GM12865 (cell line): ENCODE measurements at places on chromosomes 12 and 14.

DNA sequence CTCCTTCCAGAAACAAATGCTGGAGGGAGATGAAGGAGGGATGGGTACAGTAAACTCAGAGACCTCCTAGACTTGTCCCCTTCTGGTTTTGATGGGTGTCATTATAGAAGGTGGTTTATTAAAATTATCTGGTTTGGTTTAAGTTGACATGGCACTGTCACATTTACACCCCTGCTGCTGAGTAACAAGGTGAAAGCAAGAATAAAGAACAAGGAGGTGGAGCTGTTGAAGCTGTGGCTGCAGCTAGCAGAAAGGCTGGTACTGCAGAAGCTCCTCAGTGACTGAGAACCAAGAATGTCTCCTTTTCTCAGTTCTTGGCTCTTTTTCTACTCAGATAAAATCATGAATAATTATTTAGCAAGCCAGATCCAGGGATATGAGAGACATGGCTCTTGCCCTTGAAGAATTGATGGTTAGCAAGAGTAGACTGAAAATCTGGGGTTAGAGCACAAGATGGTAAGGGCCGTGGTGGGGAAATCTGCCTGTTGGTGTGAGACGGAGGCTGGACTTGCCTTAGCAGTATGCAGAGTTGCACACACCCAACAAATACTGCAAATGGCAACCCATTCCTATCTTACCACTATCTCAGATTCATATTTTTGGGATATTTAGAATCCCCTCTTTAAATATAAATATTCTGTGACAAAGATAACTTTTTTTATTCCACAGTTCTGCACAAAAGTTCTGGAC lies at the start of gene GZMH:
Gene GZMH (minus strand): TSS at position 31 of the 690 bp plus-strand sequence. CDS start 72 bp downstream, outside the sequence.
- DNase-seq: peak; percentile 39

- DNase-seq: no peak
Measured at GRCh38 chr12:74431801-74432200, 105.8 kb upstream of the ATXN7L3B start.

DNA sequence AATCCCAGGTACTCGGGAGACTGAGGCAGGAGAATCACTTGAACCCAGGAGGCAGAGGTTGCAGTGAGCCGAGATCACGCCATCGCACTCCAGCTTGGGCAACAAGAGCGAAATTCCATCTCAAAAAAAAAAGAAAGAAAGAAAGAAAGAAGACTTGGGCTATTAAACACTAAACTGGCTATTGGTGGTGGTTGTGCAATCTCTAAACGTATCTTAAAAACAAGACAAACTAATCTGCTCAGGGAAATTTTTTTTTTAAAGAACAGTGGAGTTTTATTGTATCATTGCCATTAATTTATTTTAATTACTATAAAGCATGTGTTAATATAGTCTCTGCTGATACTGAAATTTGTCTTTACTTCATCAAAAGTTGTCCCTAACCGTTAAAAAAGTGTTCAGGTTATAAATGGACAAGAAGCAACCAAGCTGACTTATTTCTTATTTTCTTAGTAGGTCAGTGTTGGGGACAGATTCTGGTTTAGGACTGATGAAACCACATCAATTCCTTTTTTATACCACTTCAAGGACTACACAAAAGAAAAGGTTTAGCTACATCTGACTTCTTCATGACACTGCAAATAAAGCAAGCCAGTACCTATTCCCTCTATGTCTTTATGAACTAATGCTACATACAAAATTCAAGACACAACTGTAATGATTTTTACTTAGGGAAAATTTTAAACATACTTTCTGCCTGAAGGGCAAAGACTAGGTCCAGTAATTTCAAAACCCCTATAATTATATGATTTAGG lies 68.7 kb upstream of the KRAS start:
- DNase-seq: peak; percentile 9

GRCh38 chr12:31749024-31749704 lies 20.3 kb upstream of the AMN1 start:
- DNase-seq: peak; percentile 98

GRCh38 chr14:88961214-88961613 lies 136.8 kb downstream of the TTC8 start:
- no peak for DNase-seq

DNA sequence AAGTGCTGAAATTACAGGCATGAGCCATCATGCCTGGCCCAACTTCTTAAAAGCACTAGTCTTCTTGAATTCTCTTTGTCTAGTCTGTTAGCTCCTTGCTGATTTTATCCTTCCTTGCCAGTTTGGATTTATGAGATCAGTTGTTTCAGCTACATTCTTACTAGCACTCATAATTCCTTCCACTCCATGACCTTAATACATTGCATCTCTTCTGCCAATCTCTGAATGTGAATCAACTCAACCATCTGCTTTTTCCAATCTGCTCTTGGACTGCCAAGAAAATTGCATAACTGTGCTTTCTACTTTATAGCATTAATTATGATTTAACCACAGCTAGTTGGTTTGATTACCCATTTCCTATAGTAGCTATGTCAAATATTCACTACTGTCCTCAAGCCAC lies 14.9 kb upstream of the HEATR5A start:
- DNase-seq: no peak

GRCh38 chr12:1842183-1842904 lies 22.0 kb downstream of the LRTM2 start:
- DNase-seq: no peak

GRCh38 chr14:95098984-95099599 lies 58.2 kb downstream of the DICER1 start:
- DNase-seq: peak; percentile 23

DNA sequence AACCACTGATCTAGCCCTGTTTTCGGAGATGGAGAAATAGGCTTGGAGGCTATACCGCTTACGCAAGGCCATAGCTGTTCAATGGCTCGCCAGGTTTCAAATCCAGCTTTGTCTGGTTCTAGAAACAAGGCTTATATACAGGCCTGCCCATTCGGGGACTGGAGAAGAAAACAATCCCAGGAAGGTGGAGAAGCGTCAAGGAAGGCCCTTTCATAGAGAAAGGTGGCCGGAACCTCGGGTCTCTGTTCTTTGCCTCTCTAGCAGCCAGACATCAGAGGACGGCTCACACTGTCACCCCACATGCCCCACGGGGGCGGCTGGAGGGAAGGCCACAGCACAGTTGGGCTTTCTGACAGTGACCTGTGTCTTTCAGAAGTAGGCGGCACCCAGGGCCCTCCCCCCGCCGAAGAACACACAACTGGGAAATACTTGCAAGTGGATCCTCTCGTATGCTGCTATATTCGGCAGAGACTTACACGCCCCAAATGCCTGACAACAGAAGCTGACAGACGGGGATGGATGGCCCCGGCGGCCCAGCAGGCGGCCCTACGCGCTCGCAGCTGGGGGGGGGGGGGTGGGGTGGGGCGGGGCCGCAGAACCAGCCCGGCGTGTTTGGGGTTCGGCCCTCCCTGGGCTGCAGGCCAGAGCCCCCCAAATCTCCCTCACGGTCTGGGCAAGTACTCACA lies 4.5 kb upstream of the SETD1B start:
- peak; percentile 84 for DNase-seq

DNA sequence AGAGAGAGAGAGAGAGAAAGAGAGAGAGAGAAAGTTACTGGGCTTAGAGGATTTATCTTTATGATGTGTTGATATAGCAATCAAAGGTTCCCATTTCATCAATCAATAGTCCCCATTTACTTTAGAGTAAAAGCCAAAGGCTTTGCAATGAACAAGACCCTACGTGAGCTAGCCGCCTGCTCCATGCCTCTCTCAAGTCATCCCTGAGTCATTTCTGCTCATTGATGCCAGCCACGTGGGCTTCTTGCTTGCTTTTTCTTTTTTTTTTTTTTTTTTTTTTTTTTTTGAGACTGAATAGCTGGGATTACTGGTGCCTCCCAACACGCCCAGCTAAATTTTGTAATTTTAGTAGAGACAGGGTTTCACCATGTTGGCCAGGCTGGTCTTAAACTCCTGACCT lies 70.9 kb downstream of the GPR135 start:
- DNase-seq: no peak

DNA sequence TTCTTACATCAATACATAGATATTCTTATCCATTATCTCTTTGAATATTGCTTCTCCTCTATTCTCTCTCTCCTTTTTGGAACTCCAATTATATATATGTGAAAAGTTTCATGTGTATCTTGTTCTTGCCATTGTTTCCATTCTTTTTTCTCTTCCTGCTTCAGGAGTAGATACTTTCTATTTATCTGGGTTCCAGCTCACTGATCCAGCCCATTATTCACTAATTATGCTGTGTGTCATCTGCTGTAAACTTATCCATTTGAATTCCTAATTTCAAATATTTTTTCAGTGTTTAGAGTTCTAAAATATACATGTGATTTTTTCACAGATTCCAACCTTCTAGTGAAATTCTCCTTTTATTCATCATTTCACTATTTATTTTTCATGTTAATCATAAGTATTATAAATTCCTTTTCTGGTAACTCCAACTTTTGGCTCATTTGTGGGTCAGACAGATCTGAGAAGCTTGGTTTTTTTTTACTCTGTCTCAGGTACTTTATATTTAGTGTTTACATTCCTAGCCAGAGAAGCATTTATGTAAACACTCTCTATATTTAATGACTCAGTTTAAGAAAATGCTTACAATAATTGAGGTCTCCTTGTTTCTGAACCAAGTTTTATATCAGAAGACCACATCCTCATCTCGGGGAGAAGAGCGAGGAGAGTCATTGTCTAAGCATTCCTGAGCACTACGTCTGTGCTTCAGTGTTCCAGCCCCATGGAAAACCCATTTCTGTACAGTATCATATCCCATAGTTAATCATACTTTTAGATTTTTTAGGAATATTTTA lies 15.9 kb upstream of the AMIGO2 start:
- DNase-seq: no peak

DNA sequence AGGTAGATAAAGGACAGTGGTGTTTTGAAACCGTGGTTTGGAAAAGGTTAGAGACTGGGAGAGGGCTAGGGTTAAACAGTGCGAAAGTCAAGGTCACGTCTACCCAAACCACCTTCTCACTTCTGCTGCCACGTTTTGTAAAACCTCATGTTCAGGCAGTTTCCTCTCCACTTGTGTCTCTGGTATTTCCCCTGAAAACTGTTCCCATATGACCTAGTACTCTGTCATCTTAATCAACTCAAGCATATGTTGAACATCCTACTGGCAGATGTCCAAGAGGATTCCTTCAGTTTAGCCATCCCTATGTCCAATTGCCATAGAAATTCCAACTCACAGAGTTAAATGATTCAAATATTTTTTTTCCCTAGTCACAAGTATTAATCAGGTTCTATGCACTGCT lies 17.4 kb downstream of the CLEC4C start:
- no peak for DNase-seq

DNA sequence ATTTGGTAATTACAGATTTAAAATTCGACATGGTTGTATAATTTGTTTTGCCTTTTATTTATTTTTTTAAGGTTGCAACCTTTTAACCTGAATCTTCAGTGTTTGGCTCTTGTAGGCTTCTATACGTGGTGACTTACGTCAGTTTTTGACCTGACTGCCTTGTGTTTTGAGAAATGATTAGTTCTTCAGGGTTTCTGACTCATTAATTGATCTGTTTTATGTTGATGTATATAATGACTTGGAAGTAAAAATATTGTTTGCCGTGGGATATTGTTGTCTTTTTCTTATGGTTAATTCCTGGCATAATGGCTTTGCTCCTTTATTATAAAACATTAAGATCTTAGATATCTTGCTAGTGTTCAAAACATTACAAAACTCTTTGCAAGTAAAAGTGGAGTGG lies 2.5 kb downstream of the RASSF8 start:
- DNase-seq: no peak

- no peak for DNase-seq
Measured at GRCh38 chr12:2239381-2239871, 186.6 kb downstream of the CACNA1C start.

- DNase-seq: peak; percentile 89
Measured at GRCh38 chr12:14956024-14956891, 5.1 kb downstream of the ARHGDIB start.

GRCh38 chr12:51383269-51383905 lies 7.8 kb downstream of the GALNT6 start:
- peak; percentile 15 for DNase-seq

- DNase-seq: no peak
Measured at GRCh38 chr14:21091821-21092272, 6.6 kb downstream of the ZNF219 start.

DNA sequence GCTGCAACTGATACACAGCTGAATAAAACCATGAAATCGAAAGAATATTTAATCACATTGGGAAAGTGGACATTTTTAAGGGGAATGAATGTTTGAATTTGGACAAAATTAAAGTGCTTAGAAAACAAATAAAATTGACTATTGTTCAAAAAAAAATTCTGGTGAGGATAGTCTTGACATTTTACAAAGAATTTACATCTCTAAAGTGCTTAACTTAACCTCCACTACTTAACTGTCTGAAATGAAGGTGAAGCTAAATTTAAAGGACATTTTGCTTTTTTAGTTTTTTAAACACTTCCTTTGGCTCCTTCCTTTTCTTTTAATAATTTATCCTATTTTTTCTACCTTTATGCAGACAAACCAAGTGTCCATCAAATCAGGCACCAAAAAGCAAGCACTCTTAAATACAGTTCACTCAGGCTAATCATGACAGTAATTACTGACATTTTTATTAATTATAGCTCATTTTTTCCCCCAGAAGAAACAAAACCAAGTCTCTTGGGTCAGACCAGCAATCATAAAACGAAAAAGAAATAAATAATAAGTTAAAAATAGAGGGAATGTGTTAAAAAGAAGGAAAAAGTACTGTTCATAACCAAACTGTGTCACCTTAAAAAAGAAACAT lies 5.7 kb upstream of the CCND2 start:
- no peak for DNase-seq

DNA sequence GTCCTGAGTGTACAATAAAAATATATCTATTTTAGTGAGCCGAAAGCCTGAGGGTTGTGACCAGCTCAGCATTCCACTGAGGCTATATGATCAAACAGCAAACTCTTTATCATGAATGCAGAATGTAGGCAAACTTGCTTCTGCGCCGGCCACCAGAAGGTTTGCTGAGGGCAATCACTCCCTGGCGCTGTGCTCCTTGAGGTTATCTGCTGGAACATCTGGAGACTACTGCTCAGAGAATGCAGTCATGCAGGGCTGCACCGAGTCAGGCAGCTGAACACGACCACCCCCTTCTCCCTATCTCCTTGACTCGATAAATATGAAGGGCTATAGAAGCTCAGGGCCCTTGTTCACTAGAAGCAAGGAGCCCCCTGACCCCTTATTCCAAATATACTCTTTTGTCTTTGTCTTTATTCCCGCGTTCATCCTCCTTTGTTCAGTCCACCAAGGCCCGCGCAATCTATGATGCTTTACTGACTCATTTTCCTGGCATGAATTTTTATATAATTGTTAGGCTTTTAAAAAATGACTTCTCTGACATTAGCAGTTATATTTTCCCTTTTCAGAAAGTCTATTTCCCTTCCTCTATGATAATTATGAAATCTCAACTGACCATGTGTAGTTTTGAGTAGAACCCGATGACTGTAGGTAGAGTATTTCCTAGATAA lies 1089.3 kb downstream of the SLC16A7 start:
- DNase-seq: peak; percentile 6
